NCI-H774 (cell line): ENCODE measurements at places on chromosomes 1 and 21.
A peak's percentile ranks its signal among the peaks of the same experiment; 100 is the strongest.

DNA sequence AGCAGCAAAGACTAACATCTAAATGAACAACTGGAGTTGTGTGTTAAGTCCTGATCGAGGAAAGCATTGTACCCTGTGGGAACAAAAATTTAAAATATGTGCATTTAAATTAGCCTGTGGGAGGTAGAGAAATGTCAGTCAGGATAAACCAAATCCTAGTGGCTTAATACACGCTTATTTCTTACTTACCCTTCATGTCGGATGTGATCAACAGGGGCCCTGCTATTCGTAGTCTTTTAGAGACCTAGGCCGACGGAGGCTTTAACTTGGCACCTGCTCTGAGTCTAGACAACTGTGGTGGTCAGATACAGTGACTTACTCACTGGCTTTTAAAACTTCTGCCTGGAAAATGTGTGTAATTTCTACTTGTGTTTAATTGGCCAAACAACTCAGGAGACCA lies 10.2 kb downstream of the GSTM3 start:
- no peak for DNase-seq

GRCh38 chr1:62263006-62263813 lies 56.0 kb downstream of the KANK4 start:
- DNase-seq, result no peak

DNA sequence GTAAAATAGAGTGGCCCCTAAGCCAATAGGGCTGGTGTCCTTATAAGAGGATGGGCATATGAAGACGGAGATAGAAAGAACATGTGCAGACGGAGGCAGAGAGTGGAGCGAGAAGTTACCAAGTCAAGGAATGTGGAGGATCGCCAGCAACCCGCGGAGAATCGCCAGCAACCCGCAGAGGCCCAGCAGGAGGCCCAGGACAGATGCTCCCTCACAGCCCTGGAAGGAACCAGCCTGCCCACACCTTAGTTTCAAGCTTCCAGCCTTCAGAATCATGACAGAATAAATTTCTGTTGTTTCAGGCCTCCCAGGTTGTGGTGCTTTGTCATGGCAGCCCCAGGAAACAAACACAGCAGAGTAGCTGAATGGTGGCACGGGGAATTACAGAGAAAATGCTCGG lies 9.6 kb downstream of the CLDN14 start:
- no peak for DNase-seq

DNA sequence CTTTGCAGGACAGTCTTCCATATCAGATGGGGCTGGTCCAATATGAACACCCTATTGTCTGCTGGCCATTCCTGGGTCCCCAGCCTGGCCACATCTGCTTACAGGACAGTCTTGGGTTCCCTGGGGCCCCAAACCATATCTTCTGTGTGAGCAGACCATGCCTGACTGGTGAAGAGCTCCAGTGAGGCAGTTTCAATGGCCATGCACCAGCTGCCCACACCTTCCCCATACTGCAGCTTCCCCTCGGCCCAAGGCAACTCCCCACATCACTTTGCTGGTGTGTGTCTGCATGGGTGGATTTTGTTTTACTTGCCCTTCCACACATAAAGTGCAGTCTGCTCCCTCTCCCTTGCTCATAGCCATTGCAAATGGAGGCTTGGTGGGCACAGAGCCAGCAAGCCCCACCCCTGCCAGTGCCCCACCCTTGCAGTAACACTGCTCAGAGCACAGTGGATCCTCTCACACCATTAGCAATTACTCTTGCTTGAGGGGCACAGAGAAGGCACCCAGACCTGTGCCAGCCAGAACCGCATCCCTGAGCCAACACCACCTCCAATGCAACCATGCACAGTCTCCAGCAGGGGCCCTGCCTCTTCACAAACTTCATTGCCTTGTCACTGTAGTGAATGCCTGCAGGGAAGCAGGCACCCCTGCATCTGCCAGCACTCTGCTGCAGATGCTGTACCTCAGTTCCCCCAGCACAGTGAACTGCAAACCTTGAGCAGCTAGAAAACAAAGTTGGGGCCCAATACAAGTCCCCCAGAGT lies 474.5 kb upstream of the BEND5 start:
- DNase-seq, result no peak

DNA sequence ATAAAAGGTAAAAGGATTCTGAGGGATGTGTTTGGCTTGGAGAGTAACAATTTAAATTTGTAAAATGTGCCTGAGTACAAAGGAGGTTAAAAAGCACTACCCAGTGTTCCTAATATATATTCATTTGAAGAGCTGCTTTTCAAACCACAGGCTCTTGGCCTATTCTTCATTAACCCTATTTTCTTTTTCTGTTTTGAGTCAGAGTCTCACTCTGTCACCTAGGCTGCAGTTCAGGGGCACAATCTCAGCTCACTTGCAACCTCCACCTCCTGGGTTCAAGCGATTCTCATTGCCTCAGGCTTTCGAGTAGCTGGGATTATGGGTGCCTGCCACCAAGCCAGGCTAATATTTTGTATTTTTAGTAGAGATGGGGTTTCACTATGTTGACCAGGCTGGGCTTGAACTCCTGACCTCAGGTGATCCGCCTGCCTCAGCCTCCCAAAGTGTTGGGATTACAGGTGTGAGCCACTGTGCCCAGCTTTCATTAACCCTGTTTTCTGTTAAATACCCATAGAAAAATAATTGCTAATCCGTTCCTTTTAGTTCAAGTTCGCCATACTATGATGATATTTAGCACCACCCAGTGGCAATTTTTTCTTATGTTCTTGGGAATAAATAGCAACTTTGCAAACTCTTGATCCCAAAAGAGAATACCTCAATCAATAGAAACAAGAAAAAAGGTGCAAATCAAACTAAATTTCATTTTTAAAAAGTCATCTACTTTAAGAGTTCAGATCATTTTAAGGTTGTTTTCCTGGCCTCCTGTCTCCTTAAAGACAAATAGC lies 30.5 kb downstream of the ZBTB8OS start:
- DNase-seq, result no peak

- no peak for DNase-seq
These were observed 6.8 kb downstream of the AK2 start for GRCh38 chr1:33029921-33030320.

DNA sequence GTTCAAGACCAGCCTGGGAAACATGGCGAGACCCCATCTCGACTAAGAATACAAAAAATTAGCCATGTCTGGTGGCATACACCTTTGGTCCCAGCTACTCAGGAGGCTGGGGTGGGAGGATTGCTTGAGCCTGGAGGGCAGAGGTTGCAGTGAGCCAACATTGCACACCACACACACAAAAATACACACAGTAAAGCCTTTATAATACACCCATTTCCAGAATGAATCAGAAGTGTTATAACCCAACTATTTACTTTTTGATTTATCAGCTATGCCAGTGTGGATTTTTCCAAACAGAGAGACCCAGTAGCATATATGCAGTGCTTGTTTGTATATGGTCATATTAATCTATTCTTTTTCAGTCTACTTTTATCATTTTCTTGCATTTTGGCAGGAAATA lies 200.1 kb downstream of the ZP4 start:
- no peak for DNase-seq

GRCh38 chr1:41868241-41868998 lies 50.3 kb downstream of the HIVEP3 start:
- DNase-seq, result no peak

DNA sequence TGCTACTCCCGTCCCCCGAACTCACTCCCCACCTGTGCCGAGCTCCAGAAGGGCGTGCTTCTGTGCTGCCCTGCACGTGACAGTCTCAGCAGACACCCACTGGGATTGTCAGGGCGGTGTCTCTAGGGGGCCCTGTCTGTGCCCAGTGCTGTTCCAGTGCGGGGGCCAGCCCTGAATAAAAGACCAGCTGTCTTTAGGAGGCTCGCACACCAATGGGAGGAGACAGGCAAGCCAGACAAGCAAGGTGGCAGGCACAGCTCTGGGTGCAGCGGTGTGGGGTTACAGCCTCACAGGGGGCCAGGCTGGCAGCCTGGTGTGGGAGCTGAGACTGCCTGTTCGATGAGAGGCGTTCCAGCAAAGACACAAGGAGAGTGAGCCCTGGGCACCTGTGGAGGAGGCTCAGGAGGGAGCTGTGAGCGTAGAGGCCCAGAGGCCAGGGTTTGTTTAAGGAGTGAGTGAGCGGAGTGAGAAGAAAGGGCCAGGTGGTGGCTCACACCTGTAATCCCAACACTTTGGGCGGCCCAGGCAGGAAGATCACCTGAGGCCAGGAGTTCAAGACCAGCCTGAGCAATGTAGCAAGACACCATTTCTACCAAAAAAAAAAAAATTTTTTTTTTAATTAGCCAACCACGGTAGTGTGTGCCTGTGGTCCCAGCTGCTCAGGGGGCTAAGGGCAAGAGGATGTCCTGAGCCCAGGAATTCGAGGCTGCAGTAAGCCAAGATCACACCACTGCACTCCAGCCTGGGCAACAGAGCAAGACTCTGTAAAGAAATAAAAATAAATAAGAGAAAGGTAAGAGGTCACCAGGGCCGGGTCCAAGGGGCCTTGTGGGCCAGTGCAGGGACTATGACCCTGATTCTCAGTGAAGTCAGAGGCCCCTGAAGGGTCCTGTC lies 48.2 kb upstream of the ARHGEF16 start:
- no peak for DNase-seq

- DNase-seq, result no peak
These were observed 49.0 kb upstream of the ACOT11 start for GRCh38 chr1:54499097-54499359.

GRCh38 chr1:203539831-203540546 lies 46.0 kb downstream of the OPTC start:
- DNase-seq, result no peak

DNA sequence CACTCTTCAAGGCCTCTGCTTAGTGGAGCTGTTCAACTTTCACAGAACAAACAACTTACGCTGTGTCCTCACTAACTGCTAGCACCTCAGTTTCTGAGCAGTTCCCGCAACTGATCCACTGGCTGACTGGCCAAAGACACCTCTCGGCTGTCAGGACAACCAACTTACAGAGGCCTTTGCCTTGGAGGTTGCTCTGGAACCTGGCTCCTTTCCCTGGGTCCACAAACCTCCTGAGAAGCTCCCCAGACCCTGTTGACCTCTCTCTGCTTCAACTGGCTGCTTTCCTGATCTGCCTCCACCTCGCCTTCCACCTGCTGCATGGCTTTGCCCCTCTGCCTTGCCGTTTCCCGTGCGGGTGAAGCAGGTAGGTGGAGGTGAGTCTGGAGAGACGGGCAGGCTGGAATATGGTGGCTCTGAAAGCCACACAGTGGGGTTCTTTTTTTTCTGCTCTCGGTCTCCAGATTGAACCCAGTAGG lies 13.0 kb downstream of the BTBD19 start:
- DNase-seq, result no peak

DNA sequence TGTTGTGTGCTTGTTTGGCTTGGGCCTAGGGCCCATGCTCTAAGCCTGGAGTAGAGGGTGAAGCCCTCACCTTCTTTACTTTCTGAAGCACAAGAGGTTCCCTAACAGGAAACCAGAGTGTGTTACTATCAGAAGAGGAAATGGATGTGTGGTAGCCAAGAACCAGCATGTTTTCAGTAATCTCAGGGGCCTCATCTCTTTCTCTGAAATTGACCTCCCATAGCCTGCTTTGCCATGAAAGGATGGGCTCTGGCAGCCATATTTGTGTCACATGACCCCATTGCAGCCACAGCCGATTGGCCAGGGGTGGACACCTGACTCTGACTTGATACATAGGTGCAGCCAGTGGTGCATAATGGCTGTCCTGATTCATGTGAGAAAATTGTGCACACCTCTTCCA lies 18.6 kb downstream of the A3GALT2 start:
- DNase-seq, result no peak

- DNase-seq, result no peak
These were observed 79.7 kb upstream of the RUNX3 start for GRCh38 chr1:25009671-25010262.

DNA sequence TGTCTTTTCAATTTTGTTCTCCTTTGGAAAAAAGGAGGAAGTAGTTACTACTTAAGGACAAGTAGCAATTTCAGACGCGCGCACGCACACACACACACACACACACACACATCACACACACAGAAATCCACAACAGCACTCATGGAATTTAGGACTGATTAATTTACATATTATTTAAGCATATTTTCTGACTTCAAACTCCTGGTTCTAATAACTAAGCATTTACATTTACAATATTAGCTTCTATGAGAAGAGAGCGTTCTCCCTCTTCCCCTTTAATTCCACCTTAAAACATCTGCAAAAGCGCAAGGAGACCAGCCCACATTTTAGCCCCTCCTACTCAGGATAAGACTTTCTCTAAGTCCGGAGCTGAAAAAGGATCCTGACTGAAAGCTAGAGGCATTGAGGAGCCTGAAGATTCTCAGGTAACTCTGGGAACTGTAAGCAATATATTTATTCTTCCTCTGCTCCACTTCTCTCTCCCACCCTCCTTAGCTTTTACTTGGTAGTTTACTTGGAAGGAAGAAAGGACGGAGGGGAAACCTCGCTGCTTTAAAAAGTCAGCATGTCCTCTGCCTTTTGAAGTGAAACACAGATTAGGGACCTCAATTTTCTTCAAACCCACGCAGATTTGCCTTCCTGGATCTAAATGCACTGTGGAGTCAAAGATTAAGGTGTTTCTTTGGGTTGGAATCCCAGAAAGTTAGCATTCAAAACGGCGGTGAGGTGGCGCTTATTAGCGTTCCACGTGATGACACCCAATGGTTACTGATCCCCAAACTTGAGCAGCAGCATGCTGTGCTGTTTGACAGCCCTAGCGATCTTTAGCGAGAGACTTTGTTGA lies at the start of gene PLA2G4A:
PLA2G4A (plus strand) TSS at position 339 of the 844 bp plus-strand sequence. CDS start 25,406 bp downstream, outside the sequence.
- DNase-seq, result no peak

GRCh38 chr1:209670441-209671082 lies 4.7 kb upstream of the G0S2 start:
- no peak for DNase-seq

- no peak for DNase-seq
These were observed 105.6 kb downstream of the MIS18A start for GRCh38 chr21:32173121-32173724.

- no peak for DNase-seq
These were observed 40.6 kb downstream of the NVL start for GRCh38 chr1:224289396-224289795.

DNA sequence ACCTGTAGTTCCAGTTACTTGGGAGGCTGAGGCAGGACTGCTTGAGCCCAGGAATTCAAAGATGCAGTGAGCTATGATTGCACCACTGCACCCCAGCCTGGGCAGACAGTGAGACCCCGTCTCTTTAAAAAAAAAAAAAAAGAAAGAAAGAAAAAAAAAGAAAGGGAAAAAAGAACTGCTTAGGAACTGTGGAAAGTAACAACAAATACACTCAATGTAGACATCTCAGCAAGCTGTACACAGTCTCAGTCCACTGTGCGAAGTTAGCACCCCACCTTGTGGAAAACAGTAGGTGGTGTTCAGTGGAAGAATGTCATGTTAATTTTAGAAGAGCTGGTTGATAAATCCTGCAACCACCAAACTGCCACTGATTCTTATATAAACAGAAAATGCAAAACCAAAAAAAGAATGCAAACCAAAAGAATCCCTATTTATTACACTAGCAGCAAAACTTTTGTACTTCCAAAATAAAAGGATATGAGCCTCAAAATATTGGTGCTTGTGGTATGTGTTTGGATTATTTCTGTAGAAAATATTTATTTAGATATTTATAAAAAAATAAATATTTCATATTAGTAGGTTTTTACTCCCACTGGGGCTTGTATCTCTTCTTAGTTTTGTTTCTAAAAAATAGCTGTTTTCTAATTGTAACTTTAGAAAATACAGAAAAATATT lies 31.1 kb downstream of the ALG14 start:
- peak; percentile 16 for DNase-seq
